ENCODE measurements at places on chromosomes 1 and 21.

DNA sequence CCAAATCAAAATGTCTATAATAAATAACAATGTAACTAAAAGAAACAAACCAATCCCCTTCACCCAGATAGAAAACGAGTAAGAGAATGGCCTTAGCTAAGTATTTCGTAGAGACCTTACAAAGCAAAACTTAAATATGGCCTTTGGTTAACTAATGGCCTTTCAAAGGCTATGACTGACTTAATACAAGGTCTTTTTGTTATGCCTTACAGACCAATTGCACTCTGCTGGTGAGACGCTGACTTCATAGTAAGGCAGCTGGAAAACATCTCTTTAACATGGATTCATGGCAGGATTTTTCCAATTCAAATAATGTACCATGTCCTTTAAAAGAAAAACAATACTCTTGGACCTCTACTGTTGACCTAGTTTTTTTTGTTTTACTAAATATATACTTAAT lies 15.8 kb upstream of the TBCE start:
- no peak for DNase-seq

- no peak for DNase-seq
Measured at GRCh38 chr1:21898326-21899200, 38.5 kb downstream of the HSPG2 start.

DNA sequence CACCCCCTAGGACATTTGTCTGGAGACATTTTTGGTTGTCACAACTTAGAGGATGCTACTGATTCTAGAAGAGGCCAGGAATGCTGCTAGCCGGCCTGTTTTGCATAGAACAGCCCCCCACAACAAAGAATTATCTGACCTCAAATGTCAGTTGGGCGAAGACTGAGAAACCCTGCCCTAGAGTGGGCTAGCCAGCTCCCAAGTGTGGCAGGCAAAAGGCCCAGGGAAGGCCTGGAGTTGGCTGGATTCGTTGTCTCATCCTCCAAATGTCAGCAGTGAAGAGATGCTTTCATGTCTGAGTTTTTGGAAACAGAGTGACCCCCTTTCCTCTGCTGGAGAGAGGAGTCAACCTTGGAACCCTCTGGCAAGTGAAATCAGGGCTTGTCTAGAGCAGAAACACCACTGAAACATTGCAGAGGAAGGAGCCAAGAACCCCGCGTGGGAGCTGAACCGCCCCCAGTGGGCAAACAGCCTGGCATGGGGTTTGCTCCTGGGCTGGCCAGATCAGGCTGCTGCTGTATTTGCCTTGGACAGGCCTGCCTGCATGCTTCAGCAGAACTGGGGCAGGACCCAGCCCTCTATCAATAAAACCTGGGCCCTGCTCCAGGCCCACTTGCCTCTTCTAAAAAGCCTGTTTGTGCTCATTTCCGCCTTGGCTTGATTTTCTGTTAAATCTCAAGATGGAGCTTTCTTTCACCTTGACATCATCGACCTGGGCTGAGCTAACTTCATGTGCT lies 32.9 kb downstream of the RASSF5 start:
- no peak for DNase-seq

DNA sequence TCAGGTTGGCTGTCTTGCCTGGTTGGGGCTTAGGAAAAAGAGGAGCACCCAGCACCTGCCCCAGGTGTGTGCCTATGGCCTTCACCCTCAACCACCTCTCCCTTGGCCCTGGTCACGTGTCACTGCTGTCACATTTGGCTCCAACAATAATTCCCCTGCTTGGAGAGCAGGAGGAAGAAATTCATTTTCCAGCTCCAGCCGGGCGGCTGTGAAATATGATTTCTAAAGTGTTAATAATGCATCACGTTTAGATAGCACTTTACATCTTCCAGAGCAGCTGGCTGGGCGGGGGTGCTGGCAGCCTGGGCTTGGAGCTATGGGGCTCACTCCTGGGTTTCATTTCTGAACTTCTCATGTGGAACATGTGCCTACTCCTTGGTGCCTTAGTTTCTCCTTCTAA lies 63.1 kb downstream of the KIRREL1 start:
- no peak for DNase-seq

- no peak for DNase-seq
Measured at GRCh38 chr1:14242123-14242522, 356.4 kb upstream of the KAZN start.

DNA sequence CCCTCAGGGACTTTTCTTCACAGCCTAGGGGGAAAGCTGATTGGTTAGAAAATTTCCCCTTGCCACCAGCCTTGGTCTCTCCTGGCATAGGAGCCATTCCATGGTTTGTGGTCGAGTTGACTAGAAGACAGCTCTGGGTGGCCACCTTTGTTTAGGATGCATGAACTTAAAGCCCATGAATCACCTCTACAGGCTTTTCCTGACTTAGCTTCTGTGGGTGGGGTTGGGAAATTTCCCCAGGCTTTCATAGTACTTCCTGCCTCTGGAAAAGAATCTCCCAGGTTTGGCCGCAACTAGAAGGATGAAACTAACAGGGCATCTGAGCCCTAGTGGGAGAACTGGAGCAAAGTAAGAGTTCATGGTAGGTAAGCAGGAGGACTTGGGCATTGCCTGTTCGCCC lies 72.6 kb downstream of the SNRPE start:
- no peak for DNase-seq

GRCh38 chr1:201421041-201421440 lies 489 bp downstream of the TNNI1 start:
- DNase-seq: no peak

DNA sequence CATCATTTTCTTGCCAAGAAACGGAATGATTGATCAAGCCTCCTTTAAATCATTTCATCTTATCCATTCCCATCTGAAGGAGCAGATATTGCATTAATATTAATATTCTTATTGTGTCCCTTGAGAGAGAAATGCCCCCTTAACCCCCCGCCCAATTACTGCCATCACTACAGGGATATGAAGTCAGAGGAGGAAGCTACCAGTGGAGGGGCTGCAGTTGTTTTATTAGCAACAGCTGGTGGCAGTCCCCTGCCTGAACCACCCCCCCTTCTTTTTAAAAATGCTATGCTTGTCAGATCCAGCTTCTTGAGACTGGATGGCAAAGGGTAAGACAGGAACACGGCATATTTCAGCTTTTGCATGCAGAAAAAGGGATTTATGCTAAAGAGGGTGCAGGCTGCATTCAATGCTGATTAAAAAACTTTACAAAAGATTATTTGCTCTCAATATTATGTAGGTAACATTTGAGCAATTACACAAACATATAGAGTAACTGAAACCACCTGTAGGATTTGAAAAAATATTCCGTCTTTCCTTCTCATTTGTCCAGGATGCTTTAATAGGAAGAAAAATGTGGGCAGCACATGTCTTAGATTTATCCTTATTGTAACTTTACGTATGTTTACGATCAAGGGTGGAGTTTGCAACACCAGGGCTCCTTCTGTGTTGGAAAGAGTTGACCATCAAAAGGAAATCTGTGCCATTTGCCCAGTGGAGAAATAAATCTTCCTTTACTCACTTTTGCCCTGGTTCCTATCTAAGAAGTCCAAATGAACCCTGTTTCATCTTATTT lies 77.7 kb downstream of the ZBTB18 start:
- no peak for DNase-seq

GRCh38 chr1:23097316-23097715 lies 71.3 kb downstream of the LUZP1 start:
- DNase-seq: no peak

DNA sequence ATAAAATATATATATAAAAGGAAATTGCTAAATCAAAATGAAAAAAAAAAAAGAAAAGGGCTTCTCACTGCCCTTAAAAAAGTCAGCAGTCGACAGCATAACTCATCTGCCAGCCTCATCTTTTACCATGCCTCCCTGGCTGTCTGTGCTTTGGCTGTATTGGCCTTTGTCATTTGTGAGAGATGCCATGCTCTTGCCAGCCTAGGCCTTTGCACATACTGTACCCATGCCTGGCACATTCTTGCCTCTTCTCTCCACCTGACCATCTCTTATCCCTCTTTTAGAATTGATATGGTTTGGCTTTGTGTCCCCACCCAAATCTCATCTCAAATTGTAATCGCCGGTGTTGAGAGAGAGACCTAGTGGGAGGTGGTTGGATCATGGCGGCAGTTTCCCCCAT lies 37.1 kb downstream of the DIRAS3 start:
- no peak for DNase-seq

- DNase-seq: no peak
Measured at GRCh38 chr1:206839857-206840256, 25.6 kb upstream of the IL20 start.

DNA sequence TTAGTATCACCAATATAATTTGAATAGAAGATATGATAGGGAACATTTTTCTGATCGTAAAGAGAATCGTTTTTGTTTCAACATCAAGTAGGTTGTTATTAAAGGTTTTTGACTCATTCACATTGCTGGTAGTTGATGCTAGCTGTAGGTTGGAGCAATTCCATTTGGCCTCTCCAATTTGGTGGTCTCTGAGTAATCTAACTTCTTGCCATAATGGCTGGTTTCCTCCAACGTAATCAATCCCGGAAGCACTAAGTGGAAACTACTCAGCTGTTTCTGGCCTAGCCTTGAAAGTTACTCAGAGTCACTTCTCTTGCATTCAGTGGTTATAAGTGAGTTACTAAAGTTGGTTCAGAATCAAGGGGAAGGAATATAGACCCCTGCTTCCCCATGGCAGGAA lies 26.0 kb downstream of the RCOR3 start:
- DNase-seq: no peak

DNA sequence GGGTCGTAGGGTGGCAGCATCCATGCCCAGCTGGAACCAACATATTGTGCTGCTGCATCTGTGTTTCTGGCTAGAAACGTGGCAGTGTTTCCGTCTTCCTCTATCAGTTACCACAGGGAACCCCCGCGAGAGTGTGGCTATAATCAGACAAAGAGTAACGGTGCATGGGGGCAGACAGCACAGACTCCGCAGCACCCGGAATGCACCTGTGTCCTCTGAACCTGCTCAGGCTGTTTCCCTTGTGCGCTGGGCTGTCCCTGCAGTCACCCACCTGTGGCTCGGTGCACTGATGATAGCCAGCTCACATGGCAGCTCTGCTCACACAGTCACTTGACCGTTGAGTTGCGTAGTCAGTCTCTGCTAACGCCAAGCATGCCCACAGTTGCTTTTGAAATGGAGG lies 11.4 kb upstream of the PCBP3 start:
- DNase-seq: no peak

- no peak for DNase-seq
Measured at GRCh38 chr1:31859719-31860118, 43.9 kb upstream of the SPOCD1 start.
